ENCODE measurements at places on chromosomes 3 and 15. TPM values are rescaled to one million over a fixed set of nuclear protein-coding genes. Genes with fewer than 3 reads are reported as not detected.

GRCh38 chr15:71801935-71802655 is 8.3 kb upstream of the NR2E3 start:
- no peak for DNase-seq
- H3K27ac ChIP-seq: no peak overlapping the region
- H3K4me3 ChIP-seq: no peak overlapping the region
- H3K27me3 ChIP-seq: no peaks in the 10 kb centered on the region
- peaks cover 11% of the 10 kb centered on the region for H3K4me1 ChIP-seq

GRCh38 chr3:82743196-82743595 is 981.8 kb upstream of the GBE1 start:
- no peak overlapping the region for H3K4me3 ChIP-seq
- DNase-seq: no peak
- no peaks in the 10 kb centered on the region for H3K36me3 ChIP-seq
- no peak overlapping the region for H3K27ac ChIP-seq
- no peaks in the 10 kb centered on the region for H3K4me1 ChIP-seq
- no peaks in the 10 kb centered on the region for H3K27me3 ChIP-seq

DNA sequence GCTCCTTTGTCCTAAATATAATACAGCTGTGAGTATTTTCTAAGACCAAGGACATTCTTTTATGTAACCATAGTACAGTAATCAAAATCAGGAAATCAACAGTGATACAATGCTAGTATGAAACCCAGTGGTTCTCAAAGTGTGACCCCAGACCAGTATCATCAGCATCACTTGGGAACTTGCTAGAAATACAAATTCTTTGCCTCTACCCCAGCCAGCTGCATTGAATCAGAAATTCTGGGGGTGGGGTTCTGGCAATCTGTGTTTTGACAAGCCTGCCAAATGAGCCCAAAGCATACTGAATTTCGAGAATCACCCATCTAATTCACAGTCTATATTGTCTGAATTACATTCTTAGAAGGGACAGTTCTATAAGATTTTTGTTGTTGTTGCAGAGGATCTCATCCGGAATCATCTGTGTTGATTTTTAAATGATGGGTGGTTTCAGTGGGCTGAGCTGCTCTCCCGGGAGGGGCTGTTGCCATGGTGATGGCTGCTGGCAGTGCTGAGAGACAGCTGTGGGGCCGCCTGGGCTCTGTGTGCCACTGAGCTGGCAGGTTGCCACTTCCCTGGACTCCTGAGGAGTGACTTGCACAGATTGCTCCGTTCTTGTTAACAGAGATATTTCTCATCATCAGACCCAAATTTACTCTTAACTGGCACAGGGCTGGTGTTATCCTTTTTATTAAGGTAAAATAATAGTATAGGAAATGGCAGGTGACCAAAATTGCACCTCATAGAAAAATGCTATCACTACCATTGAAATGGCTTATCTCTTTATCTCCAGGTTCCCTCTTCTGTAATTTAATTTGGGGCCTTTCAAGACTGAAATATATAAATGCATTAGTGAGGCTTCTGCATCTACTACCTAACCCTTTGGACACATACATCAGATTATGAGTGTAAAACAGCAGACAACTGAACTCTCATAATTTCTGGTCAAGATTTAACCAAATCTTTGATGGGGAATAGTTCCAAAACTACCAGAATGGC is 56.5 kb downstream of the NEK11 start:
- no peak overlapping the region for H3K27ac ChIP-seq
- no peaks in the 10 kb centered on the region for H3K4me1 ChIP-seq
- no peaks in the 10 kb centered on the region for H3K36me3 ChIP-seq
- no peaks in the 10 kb centered on the region for H3K27me3 ChIP-seq
- peak; percentile 15 for DNase-seq

The CCDC13 gene
- 0.51 TPM for total RNA-seq

The GOLGA6L9 gene
- 1.5 TPM for total RNA-seq

DNA sequence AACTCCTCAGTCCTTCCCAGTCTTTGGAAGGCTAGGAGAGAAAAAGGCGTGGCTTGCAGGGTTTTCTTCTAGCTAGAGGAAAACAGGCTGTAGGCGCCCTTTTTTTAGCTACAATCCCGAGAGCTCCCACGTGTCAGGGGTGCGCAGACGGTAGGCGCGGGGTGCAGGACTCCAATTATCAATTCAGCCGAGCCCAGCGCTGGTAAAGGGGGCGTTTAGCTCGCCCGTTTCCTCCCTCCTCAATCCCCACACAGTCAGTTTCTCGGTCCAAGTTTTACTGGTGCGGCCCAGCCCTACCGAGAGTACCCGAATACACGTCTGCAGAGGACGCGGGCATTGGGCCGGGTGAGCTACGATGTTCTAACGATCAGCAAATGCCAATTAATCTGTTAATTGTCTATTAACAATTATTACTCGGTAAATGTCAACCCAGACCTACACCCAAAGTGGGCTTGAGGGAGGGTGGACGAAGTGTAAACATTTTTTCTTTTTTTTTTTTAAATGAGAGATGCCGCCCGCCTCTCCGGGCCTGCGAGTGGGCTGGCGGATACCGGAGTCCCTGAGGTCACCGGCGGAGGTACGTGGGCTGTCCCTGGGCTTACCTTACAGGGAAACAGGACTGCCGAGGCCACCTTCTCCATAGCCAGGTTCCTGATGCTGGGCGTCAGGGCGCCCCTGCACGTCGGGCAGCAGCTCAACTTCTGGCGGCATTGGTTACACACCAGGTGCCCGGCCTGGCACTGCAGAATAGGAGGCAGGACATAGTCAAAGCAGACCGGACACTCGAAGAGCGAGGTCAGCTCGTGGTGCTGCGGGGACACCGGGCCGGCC is 923 bp downstream of the SIAH2 start:
- peaks cover 2% of the 10 kb centered on the region for H3K36me3 ChIP-seq
- H3K27me3 ChIP-seq: no peaks in the 10 kb centered on the region
- peak overlapping the region; percentile 97 for H3K27ac ChIP-seq

GRCh38 chr3:45776301-45776595 is 20.1 kb downstream of the SLC6A20 start:
- no peak for DNase-seq
- no peaks in the 10 kb centered on the region for H3K36me3 ChIP-seq
- no peak overlapping the region for H3K27ac ChIP-seq

DNA sequence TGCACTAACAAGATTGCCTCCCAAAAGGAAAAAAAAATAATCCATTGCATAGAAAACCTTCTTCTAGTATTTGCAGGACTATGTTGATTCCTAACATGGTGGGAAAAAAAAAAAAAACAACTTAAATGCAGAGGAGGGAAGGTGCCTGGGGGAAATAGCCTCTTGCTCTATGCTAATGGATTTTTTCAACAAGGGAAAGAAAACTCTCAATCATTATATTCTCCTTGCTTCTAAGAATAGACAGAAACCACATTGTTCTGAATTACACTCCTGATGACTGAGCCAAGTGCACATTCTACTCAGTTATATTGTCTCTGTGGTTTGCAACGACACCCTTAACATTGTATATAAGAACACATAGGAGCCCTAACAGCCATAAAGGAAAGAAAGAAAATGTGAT is 760.2 kb downstream of the NAALADL2 start:
- no peaks in the 10 kb centered on the region for H3K27me3 ChIP-seq
- H3K4me3 ChIP-seq: no peak overlapping the region
- no peak overlapping the region for H3K27ac ChIP-seq

GRCh38 chr3:101259485-101260341 is 60.7 kb downstream of the IMPG2 start:
- no peak for DNase-seq
- H3K4me1 ChIP-seq: no peaks in the 10 kb centered on the region
- H3K27me3 ChIP-seq: no peaks in the 10 kb centered on the region
- no peak overlapping the region for H3K27ac ChIP-seq
- H3K4me3 ChIP-seq: no peak overlapping the region
- H3K36me3 ChIP-seq: no peaks in the 10 kb centered on the region

All from fibroblast of lung (primary cell).